NCI-H524 (cell line): ENCODE measurements at places on chromosomes 2 and 18.

DNA sequence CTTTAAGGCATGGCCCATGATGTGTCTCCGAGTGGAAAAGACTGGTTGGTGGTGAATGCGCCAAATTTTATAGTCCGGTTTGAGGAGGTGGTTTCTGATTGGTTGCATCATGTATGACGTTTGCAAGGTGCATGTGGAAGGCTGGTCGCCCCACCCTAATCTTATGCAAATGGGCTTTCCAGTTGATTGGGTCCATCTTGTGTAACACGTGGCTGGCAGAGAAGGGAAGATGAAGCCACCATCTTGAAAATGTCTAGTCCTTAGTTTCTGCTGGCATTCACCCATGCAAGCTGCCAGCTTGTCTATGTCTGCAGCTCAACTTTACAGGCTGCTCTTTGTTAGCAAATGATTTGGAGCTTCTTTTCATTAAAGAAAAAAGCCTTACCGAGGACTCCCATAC lies 132.2 kb downstream of the PIK3C3 start:
- no peak for DNase-seq

GRCh38 chr2:168929031-168929430 lies 27.9 kb downstream of the G6PC2 start:
- no peak for DNase-seq

DNA sequence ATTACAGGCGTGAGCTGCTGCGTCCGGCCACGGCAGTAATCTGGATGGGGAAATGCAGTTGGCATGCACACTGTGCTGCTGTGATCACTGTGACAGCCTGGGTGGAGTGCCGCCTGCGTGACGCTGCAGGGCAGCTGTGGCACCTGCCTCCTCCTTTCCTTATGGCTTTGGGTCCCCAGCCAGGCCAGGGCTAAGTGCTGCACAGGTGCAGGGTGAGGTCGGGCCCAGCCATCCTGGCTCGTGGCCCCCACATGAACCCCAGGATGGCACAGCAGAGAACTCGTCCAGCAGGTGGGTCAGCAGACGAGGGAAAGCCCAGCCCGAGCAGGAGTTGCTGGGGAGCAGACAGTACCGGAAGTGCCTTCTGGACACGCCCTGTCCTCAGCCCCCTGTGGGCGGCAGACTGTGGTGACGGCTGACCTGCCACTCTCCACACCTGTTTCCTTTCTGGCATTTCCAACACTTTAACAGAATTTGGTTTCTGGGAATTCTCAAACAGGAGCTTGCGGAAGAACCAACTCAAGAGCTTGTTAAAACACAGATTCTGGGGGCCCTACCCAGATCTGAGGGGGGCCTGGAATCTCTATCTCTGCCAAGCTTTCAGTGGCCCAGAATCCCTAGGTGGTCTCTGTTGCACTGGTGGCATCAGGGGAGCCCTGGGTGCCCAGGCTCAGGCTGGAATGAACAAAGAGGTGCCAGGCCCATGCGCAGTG lies 16.9 kb downstream of the HS1BP3 start:
- no peak for DNase-seq

DNA sequence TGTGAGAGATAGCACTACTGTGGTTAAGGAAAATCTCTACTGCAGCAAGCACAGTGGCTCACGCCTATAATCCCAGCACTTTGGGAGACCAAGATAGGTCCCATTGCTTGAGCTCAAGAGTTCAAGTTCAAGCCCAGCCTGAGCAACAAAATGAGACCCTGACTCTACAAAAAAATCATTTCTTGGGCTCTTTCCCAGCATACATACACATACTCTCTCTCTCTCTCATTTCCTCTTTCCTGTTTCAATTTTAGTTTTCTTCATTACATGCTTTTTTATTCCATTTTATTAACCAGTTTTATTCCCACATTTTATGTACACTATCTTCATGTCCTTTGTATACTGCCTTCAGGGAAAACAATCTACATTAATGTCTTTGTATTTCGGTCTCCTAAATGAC lies 14.6 kb downstream of the WDR33 start:
- no peak for DNase-seq

GRCh38 chr2:186255823-186256222 lies 230.2 kb upstream of the ZC3H15 start:
- no peak for DNase-seq

DNA sequence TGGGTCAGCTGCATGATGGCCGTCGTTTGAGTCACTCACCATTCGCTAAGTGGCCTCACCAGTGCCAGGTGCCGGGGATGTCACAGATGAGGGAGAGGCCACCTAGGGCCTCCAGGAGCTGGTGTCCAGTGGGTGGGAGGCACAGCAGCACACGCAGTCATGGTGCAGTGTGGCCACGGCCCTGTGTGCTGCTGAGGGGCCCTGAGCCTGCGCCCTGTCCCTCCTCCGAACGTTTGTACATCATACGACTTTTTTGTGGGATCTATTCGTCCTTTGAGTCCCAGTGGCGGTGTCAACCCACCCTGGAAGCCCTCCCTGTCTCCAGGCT lies 30.1 kb upstream of the ODC1 start:
- DNase-seq = no peak

DNA sequence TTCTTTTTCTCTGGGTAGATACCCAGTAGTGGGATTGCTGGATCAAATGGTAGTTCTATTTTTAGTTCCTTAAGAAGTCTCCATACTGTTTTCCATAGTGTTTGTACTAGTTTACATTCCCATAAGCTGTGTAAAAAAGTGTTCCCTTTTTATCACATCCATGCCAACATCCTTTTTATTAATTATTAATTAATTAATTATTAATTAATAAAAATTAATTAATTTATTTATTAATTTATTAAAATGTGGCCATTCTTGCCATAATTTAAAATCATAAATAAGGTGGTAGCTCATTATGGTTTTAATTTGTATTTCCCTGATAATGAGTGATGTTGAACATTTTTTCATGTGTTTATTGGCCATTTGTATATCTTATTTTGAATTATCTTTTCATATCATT lies 234.3 kb upstream of the FBXO11 start:
- no peak for DNase-seq

GRCh38 chr18:9433671-9434121 lies 41.6 kb upstream of the RALBP1 start:
- DNase-seq = peak; percentile 35

DNA sequence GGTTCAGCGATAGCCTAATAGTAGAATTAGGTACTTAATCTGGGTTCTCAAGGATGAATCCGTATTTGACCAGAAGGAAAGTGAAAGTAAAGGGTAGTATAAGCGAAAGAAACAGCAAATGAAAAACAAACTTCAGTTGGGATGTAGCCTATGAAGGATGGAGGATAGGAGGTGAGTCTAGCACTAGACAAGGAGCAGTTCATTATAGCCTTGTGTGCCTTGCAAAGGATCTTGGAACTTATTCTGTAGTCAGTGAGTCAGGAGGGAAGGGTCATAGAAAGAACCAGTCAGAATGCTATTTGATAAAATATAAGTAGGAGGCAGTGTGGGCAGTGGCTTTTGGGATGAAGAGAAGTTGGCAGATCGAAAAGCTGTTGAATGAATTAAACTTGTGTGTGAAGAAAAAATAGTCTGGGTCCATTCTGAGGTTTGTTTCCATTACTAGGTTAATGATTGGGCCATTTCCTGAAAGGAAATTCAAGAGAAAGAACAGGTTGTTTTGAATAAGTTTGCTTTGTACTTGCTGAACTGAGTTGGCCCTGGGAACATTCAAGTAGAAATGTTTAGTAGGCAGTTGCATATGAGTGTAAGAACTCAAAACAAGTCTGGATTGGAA lies 48.5 kb downstream of the ANKRD12 start:
- no peak for DNase-seq

GRCh38 chr18:63229971-63230370 lies 89.6 kb downstream of the BCL2 start:
- no peak for DNase-seq

GRCh38 chr18:69968039-69968438 lies 20.4 kb upstream of the CD226 start:
- DNase-seq = no peak

DNA sequence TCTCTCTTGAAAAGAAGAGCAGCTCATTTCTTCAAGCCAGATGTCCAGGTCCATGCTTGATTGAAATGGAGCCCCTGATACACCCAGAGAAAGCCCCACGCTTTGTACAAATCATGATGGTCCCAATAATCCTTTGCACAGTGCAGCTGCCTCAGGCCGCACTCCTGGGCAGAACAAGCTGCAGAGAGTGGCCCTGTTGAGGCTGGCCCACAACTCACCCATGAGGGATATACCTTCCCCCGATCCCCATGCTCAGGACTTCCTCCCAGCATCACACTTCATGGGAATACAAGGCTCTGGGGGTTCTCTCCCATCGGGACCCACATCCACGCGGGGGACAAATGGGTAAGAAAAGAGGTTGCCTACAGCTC lies 181.8 kb downstream of the CTIF start:
- no peak for DNase-seq

DNA sequence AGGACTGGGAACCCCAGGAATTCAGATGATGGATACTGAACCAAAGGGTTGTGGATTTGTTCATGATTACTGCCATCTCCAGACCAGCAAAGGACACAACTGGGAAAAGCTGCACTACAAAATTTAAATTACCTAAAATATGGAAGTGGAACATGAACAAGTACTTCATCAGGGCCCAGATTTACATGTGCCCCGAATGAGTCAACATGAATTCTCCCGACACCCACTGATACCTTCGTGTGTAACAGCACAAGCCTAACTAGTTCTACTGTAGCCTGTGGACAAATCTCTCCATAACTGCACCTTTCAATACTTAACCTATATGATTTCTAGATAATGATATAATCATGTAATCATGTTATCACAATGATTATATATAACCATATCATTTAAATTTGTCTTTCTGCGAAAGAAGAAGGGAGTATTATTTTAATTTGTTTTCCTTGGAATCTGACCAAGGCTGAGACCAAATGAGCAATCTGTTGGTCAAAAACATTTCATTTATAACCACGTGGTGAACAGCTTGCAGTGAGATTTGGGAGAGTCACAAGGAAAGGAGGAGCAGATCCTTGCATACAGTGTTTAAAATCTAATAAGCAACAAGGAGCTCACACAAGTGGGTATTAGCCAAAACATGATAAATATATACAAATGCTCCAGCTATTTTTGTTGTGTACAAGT lies 70.5 kb downstream of the CACNB4 start:
- peak; percentile 16 for DNase-seq

- DNase-seq = no peak
Measured at GRCh38 chr18:34760444-34760843, 50.3 kb downstream of the DTNA start.

- no peak for DNase-seq
Measured at GRCh38 chr2:232482301-232483238, 5.1 kb downstream of the ECEL1 start.

GRCh38 chr2:143603035-143603655 lies 473.9 kb downstream of the ARHGAP15 start:
- DNase-seq = no peak

DNA sequence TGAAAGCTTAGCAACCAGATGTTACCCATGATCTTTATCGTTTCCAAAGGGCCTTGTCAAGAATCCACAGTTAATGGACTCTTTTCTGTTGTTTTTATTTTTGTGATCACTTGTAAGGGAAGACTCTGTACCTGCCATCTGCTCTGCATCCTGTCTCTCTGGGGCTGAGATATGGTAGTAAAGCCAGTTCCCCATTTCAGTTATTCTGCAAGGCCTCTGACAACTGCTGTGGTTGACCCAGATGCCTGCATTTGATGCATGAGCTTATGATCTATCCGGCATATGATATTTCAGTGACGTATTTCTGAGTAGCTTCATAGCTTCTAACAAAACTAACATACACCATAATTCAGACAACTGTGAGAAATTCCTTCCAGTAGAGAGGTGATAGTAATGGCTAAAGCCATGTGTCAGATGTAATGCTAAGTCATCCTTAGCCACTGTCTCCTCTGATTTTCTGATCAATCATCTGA lies 105.1 kb downstream of the TPO start:
- no peak for DNase-seq

- DNase-seq = no peak
Measured at GRCh38 chr2:241948901-241949735, 79.6 kb downstream of the RTP5 start.

- DNase-seq = no peak
Measured at GRCh38 chr2:105813405-105813804, 68.7 kb downstream of the NCK2 start.

- DNase-seq = no peak
Measured at GRCh38 chr2:37550190-37550589, 121.3 kb downstream of the CDC42EP3 start.

DNA sequence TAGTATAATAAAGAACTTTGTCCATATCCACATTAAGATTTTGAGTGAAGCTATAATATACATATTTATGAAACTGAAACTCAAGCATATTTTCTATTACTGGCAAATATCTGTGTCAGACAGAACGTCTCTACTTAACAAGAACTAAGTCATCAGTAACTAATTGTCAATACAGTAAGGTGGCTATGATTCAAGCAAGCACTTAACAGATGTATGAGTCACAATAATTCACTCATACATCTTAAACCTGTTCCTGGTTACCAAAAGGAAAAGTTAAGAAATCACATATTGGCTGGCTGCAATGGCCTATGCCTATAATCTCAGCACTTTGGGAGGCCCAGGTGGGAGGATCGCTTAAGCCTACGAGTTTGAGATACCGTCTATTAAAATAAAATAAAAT lies 96.0 kb downstream of the SOS1 start:
- no peak for DNase-seq

GRCh38 chr2:31260870-31261269 lies 26.9 kb downstream of the EHD3 start:
- DNase-seq = no peak

DNA sequence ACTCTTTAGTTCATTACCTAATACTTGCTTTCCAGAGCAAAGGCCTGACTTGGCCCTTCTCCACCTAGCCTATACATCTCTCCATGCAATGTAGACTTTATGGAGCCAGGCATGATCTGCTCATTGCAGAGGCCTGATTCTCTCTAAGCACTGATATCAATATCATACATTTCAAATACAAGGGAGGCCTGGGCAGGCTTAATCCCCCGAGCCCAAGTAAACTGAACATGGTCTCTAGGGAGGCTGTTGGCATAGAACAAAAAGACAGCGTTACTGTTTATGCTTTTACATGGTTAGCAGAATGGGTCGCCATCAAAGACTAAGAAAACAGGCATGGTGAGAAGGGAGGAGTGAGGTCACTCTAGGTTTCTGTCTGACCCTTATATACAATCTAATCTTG lies 695.1 kb downstream of the ZEB2 start:
- DNase-seq = no peak

- DNase-seq = no peak
Measured at GRCh38 chr18:22691946-22692710, 241.0 kb upstream of the RBBP8 start.

GRCh38 chr2:33645861-33646260 lies 46.8 kb upstream of the FAM98A start:
- no peak for DNase-seq

DNA sequence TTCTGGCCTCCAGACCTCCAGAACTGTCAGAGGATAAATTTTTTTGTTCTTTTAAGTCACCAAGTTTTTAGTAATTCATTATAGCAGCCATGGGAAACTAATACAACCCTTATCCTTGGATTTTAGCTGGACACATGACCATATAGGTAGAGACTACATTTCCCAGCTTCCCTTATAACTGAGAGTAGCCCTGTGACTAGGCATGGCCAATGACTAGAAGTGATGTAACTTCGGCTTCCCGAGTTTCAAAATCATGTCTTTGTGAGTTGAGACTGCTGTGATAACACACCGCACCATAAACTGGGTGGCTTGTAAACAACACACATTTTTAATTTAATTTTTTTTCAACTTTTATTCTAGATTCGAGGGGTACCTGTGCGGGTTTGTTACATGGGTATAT lies 134.0 kb upstream of the SERTAD2 start:
- no peak for DNase-seq

- no peak for DNase-seq
Measured at GRCh38 chr2:155703917-155704316, 628.6 kb downstream of the NR4A2 start.

- DNase-seq = peak; percentile 66
Measured at GRCh38 chr2:160967523-160967922, 192.7 kb upstream of the TANK start.

GRCh38 chr2:232779934-232780333 lies 3.6 kb upstream of the KCNJ13 start:
- no peak for DNase-seq
